ENCODE measurements at places on chromosomes 3 and 15.

DNA sequence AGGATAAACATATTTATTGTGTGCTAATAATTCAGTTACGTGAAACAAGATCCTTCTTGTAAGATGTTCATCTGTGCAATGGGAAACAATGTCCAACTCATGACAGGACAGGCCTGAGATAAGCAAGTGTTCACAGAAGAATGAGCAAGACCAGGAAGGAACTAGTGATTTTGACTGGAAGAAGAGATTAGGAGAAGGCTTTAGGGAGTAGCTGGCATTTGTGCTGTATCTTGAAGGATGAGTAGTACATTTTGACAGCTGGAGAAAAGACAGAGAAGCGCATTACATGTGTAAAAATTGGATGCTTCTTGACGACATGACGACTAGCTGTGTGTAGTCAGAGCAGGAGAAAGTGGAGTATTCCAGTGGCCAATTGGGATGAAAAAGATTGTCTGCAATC is 48.4 kb downstream of the GBE1 start:
- no peak for DNase-seq

GRCh38 chr3:35708394-35709271 is 69.3 kb downstream of the ARPP21 start:
- DNase-seq, result no peak

GRCh38 chr15:74680456-74680855 is 15.4 kb downstream of the EDC3 start:
- no peak for DNase-seq

- no peak for DNase-seq
Observed at GRCh38 chr3:152160350-152161011, 108.2 kb upstream of the MBNL1 start.

DNA sequence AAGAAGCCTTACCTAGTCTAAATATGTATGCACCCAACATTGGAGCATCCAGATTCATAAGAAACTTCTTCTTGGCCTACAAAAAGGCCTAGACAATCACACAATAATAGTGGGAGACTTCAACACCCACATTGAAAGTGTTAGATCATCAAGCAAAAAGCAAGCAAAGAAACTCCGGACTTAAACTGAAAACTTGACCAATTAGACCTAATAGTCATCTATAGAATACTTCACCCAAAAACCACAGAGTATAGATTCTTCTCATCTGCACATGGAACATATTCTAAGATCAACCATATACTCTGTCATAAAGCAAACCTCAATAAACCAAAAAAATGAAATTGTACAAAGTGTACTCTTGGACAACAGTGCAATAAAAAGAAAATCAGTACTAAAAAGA is 22.3 kb upstream of the OR5K4 start:
- no peak for DNase-seq
